ENCODE measurements at places on chromosomes 11 and 22.

GRCh38 chr11:56331861-56332491, 13.9 kb upstream of the OR8K1 start:
- DNase-seq = no peak

DNA sequence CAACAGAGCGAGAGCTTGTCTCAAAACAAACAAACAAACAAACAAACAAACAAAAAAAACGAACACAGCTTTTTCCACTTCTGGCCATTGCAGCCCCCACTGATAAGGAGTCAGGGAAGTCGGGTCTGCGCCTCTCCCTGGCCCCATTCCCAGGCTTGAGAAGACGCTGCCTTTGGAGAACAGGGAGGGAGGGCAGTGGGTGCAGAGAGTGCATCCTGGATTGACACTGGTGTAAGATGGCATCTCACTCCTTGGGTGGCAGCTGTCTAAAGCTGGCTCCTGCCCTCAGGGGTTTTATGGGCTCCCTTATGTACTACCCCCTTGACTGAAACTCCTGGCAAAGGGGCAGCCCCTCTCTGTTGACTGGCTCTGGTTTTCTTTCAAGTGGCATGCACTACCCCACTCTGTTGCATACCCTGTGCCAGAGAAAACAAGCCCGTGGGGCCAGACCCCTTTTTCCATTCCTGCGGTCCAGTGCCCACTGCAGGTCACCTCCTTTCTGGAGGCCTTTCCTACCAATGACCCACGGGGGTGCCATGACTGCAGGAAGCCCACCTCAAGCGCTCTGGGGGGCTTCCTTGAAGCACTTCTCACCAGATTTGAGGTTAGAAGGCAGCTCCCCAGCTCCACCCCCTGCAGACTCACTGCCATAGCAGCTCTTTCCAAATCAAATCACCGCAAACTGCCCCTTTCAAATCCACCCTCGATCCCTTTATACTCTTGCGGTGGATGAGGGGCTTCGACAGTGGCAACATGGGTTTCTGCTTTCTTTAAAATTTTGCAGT, 12.7 kb downstream of the DRAP1 start:
- DNase-seq = no peak

- DNase-seq = no peak
These were observed 429 bp downstream of the VEGFB start for GRCh38 chr11:64234647-64235379.

DNA sequence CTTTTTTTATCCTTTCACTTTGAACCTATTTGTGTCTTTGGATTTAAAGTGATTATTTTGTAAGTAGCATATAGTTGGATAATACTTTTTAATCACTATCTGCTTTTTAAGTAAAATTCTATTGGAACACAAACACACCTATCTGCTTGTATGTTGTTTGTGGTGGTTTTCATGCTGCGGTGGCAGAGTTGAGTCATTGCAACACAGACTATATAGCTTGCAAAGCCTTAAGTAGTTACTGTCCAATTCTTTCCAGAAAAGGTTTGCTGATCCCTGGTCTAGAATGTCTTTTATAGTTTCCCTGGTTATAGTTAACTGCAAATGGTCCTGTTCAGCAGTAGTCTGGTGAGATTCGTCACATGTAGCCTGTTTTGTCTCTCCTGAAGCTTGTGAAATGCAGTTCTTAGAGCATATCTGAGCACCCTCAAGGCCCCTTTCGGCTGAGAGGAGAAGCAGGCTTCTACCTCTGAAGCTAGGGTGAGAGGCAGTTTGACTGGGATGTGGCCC, 21.5 kb downstream of the SHANK3 start:
- no peak for DNase-seq

- DNase-seq = no peak
These were observed 13.1 kb downstream of the RPS6KA4 start for GRCh38 chr11:64372021-64372420.

GRCh38 chr11:91164452-91164822, 941.6 kb upstream of the CHORDC1 start:
- no peak for DNase-seq
